ENCODE measurements at places on chromosomes 11 and 22. TPM values are rescaled to one million over a fixed set of nuclear protein-coding genes. Genes with fewer than 3 reads are reported as not detected.

DNA sequence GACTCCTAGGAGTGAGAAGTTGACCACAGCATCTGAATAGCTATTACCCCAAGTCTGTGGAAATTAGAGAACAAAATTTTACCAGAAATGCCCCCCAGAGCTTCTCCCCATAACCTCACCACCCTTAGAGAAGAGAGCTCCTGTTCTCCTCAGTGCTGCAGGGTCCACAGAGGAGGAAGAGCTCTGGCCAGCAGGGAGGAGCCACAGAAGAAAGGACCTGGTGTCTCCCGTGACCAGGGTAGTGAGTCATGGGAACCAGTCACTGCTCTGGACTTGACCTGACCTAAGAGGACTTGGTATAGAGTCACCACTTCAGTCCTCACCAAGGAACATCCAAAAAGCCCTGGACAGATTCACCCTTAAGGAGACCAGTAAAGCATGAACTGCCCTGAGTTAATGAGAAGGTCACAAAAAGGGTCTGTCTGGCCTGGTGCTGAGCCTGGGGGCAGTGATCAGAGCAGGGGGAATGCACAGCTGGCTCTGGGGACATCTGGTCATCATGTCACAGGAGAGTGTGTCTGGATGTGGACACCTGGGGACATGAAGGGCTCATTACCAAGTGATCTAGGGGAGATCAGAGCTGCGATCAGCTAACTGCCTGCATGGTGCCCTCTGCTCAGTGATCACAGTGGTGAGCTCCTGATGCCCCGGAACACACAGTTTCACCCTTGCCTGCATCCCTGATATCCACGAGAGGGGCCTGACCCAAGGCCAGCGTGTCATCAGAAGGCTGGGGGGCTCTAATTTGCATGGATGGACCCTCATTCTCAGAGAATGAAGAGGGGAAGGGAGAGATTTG lies 103.3 kb upstream of the TOP3B start:
- H3K27me3 ChIP-seq, result peaks cover 39% of the 10 kb centered on the region
- no peak for DNase-seq
- no peak overlapping the region for H3K27ac ChIP-seq
- H3K4me1 ChIP-seq, result no peaks in the 10 kb centered on the region

DNA sequence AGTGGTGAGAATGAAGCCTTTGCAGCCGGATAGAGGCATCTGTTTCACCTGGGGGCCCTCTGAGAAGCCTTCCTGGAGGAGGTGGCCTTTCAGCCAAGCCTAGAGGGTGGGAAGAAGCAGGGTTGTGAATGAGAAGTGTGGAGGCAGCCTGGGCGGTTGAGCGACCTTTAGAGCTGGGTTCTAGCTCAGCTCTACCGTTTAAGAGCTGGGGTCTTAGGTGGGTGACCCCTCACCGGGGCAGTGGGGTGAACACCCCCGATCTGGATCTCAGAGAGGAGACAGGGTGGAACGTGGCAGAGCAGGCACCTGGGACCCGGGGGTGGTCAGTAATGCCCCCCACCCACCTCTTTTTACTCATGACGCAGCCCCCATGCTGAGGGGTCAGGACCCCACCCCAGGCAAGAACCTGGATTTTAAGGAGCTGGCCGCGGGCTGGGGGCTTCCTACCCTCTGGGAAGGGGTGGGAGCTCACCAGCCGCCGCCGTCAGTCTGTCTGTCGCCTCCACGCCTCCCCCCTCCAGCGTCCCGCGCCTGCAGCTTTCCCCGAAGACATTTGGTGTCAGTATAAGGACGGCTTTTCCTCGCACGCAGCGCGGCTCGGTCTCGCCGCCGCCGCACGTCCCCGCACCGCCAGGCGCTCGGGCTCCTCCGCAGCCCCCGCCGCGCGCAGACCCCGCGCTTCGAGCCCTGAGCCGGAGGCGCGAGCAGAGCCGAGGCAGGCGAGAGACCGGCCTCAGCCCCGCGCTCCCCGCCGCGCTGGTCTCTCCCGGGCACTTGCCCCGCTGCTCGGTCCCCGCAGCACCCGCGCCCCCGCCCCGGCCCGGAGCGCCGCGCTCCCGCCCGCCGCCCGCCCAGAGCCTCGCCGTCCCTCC lies 13.3 kb upstream of the CACNA1I start:
- peaks cover 51% of the 10 kb centered on the region for H3K27me3 ChIP-seq
- peak; percentile 51 for DNase-seq
- no peak overlapping the region for H3K4me3 ChIP-seq
- peak overlapping the region; percentile 73 for H3K27ac ChIP-seq
- no peaks in the 10 kb centered on the region for H3K36me3 ChIP-seq
- H3K4me1 ChIP-seq, result peaks cover 3% of the 10 kb centered on the region

GRCh38 chr22:24685531-24686190 lies 82.7 kb downstream of the GGT1 start:
- no peak overlapping the region for H3K27ac ChIP-seq
- H3K36me3 ChIP-seq, result no peaks in the 10 kb centered on the region
- H3K4me1 ChIP-seq, result no peaks in the 10 kb centered on the region
- H3K27me3 ChIP-seq, result peaks cover 51% of the 10 kb centered on the region
- DNase-seq, result no peak
- H3K4me3 ChIP-seq, result no peak overlapping the region

GRCh38 chr11:134164490-134165370 lies 59.0 kb downstream of the NCAPD3 start:
- DNase-seq, result no peak
- no peaks in the 10 kb centered on the region for H3K27me3 ChIP-seq
- H3K4me1 ChIP-seq, result no peaks in the 10 kb centered on the region

OSM gene
- 74.7 TPM for total RNA-seq

DNA sequence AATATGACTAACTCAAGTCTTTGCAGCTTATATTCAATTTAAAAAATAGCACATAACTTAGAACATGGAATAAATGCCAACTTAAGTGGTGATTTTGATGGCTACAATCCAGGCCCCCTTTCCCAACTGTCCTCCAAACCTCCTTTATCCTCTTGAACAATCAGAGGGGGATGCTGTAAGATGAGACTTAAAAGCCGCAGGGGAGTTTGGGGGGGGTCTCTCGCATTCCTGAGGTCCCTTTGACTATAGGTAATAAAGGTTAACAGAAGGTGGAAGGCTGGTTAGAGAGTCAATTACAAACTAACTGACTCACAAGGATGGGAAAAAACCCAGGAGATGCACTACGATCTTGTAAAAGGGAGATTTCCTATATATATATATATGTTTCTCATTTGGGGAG lies 101.8 kb downstream of the KIRREL3 start:
- H3K4me1 ChIP-seq, result no peaks in the 10 kb centered on the region
- H3K27ac ChIP-seq, result no peak overlapping the region
- no peak for DNase-seq
- no peak overlapping the region for H3K4me3 ChIP-seq
- no peaks in the 10 kb centered on the region for H3K27me3 ChIP-seq

ACRV1 gene
- not detected for total RNA-seq

SMC1B gene
- 0.58 TPM for total RNA-seq

- H3K4me3 ChIP-seq, result no peak overlapping the region
- peaks cover 21% of the 10 kb centered on the region for H3K4me1 ChIP-seq
- H3K36me3 ChIP-seq, result no peaks in the 10 kb centered on the region
- no peak for DNase-seq
- H3K27ac ChIP-seq, result no peak overlapping the region
Measured at GRCh38 chr11:76209973-76210930, 4.0 kb upstream of the WNT11 start.

DNA sequence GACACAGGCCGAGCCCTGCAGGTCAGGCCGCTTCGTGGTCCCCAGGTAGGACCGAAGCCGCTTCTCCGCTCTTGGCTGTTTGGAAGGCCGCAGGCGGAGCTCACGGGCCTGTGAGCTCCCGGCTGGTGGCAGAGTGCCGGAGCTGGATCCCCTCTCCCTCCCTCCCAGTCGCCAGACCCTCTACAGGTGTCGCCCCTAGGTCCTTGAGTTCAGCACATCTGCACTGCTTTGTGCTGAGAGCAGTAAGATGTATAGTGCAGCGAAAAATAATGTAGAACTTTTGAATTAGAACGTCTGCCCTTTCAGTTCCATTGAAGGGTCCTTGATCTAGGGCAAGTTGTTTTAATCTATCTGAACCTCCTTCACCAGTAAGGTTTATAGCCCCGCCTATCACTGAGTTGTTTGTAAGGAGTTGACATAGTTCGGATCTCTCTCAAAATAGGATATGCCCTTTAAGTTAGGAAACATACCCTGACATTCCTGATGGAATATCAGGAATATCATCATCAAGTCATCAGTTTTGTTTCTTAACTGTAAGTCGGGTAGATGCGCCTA lies 419 bp downstream of the ANKRD49 start:
- H3K36me3 ChIP-seq, result peaks cover 30% of the 10 kb centered on the region
- peaks cover 32% of the 10 kb centered on the region for H3K4me1 ChIP-seq
- no peak for DNase-seq
- no peaks in the 10 kb centered on the region for H3K27me3 ChIP-seq
- peak overlapping the region; percentile 98 for H3K4me3 ChIP-seq

BTBD18 gene
- not detected for total RNA-seq

DNA sequence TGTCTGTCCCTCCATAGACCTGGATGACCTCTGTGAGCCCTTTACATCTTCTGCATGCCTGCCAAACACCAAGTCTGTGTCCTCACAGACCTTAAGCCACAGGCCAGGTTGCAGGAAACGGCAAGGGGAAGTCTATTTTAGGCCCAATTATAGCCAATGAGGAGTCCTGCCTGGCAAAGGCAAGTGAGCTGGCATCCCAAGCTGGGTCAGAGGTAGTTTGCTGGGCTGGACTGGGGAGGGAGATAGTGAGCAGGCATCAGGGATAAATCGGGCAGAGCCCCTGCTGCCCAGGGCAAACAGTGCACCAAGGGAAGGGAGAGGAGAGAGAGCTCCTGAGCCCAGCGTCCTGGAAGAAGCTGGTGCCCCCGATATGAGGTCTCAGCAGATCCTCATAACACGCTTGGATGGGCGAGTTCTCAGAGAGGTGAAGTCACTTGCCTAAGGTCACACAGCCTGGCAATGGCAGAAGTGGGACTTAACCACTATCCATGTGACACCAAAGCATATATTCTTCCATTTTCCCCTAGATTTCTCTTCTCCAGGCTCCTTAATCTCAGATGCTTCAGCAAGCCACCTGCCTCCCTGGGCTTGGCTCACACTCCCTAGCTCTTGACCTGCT lies 3.7 kb upstream of the RELT start:
- DNase-seq, result no peak
- peaks cover 22% of the 10 kb centered on the region for H3K4me1 ChIP-seq
- H3K27me3 ChIP-seq, result no peaks in the 10 kb centered on the region
- H3K4me3 ChIP-seq, result no peak overlapping the region
- no peak overlapping the region for H3K27ac ChIP-seq

GRCh38 chr11:119664063-119664572 lies 64.9 kb downstream of the NECTIN1 start:
- H3K36me3 ChIP-seq, result no peaks in the 10 kb centered on the region
- peaks cover 5% of the 10 kb centered on the region for H3K27me3 ChIP-seq
- no peaks in the 10 kb centered on the region for H3K4me1 ChIP-seq
- H3K4me3 ChIP-seq, result no peak overlapping the region
- no peak overlapping the region for H3K27ac ChIP-seq

GRCh38 chr22:38435010-38435409 lies 20.0 kb downstream of the KCNJ4 start:
- H3K36me3 ChIP-seq, result no peaks in the 10 kb centered on the region
- no peaks in the 10 kb centered on the region for H3K4me1 ChIP-seq
- no peak overlapping the region for H3K4me3 ChIP-seq
- H3K27me3 ChIP-seq, result no peaks in the 10 kb centered on the region

DNA sequence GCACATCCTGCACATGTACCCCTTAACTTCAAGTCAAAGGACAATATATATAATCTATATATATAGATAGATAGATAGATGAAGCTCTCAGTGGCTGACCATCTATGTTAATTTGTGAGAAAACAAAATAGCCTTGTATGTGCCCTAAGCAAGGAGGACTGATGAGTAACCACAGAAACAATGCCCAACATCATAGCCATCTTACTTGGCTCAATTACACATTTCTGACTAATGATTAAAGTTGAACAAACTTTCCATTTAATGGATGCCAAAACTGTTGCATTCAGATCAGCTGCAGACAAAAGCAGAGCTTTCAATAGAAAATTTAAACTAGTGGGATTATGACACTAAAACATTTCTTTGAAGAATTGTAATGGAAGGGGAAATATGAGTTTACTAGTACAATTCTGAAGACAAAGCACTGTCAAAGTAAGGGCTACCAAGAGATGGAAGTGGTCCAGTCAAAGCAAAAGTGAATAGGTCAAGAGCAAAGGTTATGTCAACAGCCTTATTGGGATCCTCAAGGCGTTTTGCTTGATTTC lies 1188.2 kb upstream of the RAG2 start:
- no peak for DNase-seq
- H3K4me3 ChIP-seq, result no peak overlapping the region
- H3K27ac ChIP-seq, result no peak overlapping the region
- H3K36me3 ChIP-seq, result no peaks in the 10 kb centered on the region
- H3K4me1 ChIP-seq, result no peaks in the 10 kb centered on the region
- H3K27me3 ChIP-seq, result no peaks in the 10 kb centered on the region

MMP1 gene
- not detected for total RNA-seq

TMEM25 gene
- total RNA-seq, result 9.5 TPM

DNA sequence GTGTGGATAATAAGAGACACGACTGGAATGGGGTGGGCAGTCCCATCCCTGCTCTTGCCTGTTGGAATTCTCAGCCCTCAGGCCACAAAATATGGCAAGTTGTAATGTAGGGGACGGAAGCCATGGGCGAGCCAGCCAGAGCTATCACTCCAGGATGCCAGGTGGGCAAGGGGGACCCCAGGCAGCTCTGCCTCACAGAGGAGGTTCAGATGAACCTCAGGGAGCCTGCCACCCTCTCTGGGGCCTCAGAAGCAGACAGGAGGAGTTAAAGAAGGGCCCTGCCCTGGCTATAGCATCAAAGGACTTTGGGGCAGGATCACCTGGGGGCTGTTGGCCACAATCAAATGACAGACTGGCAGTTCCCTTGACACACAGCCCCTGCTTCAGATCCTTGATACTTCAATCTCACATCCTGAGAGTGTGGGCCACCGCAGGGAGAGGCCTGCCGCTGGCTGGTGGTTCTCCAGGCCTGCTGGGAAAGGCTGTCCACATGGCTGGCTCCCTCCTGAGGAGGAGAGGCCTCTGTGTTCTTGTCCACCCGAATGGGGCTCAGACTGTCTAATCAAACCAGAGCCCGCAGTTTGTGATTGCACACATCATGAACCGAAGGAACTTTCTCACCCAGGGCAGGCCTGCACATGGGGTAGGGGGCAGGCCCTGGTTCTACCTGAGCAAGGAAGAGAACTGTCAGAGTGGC lies 31.4 kb downstream of the IGLL1 start:
- no peak overlapping the region for H3K4me3 ChIP-seq
- H3K27ac ChIP-seq, result no peak overlapping the region
- no peaks in the 10 kb centered on the region for H3K4me1 ChIP-seq
- no peaks in the 10 kb centered on the region for H3K36me3 ChIP-seq

SCUBE1 gene
- total RNA-seq, result not detected

GRCh38 chr11:93484716-93485115 lies 58.5 kb downstream of the SMCO4 start:
- no peak overlapping the region for H3K4me3 ChIP-seq
- H3K4me1 ChIP-seq, result no peaks in the 10 kb centered on the region
- DNase-seq, result no peak
- no peaks in the 10 kb centered on the region for H3K27me3 ChIP-seq

DNA sequence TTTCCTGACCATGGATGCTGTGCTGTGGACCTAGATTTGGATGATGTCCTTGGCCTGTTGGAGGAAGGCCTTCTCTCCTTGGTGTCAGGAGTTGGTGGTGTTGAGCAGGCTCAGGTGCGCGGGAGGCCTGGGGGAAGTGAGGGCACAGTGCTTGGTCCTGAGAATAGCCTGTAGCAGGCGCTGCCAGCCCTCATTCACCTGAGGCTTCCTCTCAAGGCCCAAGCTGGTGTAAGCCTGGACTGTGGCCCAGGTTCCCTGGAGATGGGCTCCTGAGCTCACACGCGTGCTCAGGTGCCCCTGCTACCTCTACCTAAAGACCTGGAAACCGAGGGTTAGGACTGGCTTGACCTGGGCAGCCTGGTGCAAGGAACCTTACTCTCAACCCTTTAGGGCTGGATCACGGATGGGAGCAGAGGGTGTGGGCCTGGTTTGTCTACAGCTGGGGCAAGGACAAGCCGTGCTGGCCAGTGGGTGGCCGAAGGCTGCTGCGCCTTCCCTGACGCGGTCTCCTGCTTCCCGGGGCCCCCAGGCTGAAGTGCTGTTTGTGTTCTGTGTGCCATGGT lies 7.8 kb upstream of the GRAMD4 start:
- peak overlapping the region; percentile 81 for H3K4me3 ChIP-seq
- H3K27ac ChIP-seq, result peak overlapping the region; percentile 94

All from activated CD4-positive, alpha-beta T cell treated with anti-CD3 and anti-CD28 coated beads, Interleukin-2, amount 10 ng/mL, durations not matched to agents 7 days and 5 days (primary cell).